ENCODE measurements at places on chromosomes 12 and 14.

DNA sequence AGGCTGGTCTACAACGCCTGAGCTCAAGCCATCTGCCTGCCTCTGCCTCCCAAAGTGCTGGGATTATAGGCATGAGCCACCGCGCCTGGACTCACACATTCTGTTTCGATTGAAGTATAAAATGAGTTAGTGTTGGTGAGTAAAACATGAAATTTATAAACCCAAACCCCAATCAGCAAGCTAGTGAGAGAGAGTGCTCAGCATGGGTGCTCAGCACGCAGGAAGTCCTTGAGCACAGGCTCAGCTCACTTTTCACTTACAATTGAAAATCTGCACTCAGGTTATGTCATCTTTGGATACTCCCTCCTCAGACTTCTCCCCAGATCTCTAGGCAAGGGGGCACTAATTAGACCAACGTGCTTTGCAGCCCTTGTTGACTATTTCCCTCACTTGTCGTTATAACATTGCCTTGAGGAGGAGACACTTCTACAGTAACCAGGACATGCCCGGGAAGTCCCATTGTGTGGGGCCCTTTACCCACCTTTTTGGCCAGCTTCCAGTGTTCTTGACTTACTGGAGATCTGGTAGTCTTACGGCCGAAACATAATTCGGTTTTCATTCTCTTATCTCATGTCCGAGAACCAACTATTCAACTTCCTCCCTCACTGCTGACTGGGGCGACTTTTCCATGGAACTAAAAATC, 68.5 kb upstream of the AMN1 start:
- no peak for DNase-seq

DNA sequence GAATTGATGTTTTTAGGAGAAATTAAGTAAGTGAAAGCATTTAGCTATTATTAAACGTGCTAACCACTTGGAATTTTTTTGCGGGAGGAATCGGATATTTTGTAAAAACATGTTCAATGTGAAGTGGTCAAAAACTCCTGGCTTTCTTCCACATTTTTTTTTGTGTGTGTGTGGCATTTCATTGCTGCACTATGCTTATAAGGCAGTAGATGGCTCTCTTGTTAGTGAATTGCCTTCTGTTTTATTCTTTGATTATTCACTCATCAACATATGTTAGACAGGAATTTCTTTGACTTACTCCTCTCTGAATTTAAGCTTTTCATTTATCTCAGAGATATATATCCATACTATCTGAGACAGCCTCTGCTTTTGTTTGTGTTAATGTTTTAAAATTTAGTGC, 71.3 kb downstream of the DERA start:
- DNase-seq = no peak

- no peak for DNase-seq
Observed at GRCh38 chr12:32918890-32919801, 22.6 kb upstream of the PKP2 start.

- no peak for DNase-seq
Observed at GRCh38 chr14:33040372-33041140, 101.9 kb downstream of the NPAS3 start.

GRCh38 chr14:24701062-24701461, 67.1 kb upstream of the GZMB start:
- no peak for DNase-seq
